ENCODE measurements at places on chromosomes 2 and 18. TPM values are rescaled to one million over a fixed set of nuclear protein-coding genes. Genes with fewer than 3 reads are reported as not detected.

SERPINB13 gene
- not detected for polyA plus RNA-seq

DNA sequence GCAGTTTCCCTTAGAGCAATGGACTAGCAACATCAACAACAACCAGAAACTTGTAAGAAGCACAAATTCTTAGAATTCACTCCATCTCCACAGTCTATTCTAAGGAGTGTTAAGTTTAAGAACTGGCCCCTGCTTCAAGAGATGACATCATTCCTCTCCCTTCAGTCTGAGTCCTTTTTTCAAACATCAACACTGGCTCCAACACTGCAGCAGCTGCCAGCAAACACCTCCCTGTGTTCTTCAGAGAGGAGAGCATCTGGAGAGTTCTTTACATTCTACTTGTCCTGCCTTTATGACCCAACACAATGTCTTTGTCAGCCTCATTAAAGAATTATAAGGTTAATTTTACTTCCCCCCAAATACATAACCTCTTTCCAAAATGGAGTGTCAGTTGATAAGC, 122.3 kb downstream of the HNMT start:
- DNase-seq = peak; percentile 78

GRCh38 chr2:31378791-31379501, 35.6 kb downstream of the XDH start:
- no peak for DNase-seq

SNTG2 gene
- polyA plus RNA-seq = 0.44 TPM

GRCh38 chr2:98713332-98714015, 17.5 kb downstream of the MGAT4A start:
- DNase-seq = no peak
